NCI-H69 (cell line): ENCODE measurements at places on chromosomes 1 and 21.

- no peak for DNase-seq
Observed at GRCh38 chr1:145994391-145995120, 1.8 kb downstream of the TXNIP start.

DNA sequence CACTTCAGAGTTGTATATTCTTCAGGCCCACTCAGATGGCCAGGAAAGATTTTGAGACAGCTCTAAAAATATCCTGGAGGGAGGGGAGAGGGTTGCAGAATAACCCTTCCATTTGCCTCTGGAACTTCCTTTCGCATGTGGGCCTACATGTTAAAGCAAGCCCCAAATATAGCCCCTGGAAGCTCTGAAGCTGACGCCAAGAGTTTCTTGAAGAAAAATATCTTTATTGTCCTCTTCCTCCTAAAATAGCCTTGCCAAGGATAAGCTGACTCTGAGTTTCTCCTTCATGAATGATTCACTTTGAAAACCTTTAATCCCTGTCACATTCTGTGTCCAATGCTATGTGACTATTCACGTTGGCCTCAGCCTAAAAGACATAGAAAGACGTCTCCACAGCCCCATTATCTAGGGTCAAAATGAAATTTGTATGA, 6.4 kb downstream of the C1orf116 start:
- no peak for DNase-seq

DNA sequence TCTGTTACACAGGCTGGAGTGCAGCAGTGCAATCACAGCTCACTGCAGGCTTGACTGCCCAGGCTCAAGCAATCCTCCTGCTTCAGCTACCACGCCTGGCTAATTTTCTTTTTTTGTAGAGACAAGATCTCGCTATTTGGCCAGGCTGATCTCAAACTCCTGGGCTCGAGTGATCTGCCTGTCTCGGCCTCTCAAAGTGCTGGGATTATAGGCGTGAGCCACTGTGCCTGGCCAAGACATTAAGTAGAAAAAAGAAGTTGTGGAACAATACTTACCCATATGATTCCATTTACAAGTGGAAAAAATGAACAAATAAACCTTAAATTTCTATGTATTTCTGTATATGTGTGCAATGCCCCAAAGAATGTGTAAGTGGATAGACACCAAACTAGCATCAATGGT, 30.3 kb upstream of the ID3 start:
- no peak for DNase-seq

GRCh38 chr1:154720328-154721297, 112.6 kb upstream of the ADAR start:
- no peak for DNase-seq

DNA sequence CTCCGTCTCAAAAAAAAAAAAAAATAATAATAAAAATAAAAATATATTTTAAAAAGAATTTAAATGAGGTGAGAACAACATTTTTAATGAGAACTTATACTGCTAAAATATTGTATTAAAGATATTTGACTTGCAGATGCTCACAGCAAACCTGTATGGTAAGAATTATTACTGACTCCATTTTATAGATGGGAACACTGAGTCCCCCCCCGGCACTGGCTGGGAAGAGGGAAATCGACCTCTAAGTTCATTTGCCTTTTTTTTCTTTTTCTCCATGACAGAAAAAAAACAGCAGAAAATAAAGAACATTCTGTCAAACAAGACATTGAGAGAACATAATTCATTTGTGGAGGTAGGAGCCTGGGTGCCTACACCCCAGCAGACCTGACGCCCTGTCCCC, 13.4 kb upstream of the PADI6 start:
- no peak for DNase-seq

DNA sequence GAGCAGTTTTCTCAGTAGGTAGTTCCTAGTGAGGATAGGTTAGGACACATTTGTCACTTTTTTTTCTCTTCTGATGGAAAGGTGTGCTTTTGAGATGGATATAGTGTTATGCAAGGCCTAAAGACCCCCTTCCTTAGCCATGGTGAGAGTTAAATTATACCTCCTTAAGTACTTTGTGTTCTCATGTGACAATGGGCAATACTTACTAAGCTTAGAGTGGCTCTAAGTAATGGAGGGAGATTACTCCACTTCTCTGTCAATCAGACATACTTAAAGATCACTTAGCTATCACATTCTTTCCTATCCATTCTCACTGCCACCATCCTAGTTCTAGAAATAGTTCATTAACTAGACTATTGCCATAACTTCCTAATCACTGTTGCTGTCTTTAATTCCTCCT, 265.6 kb downstream of the PBX1 start:
- DNase-seq: no peak

- DNase-seq: no peak
Observed at GRCh38 chr1:41249319-41249718, 7.2 kb upstream of the SCMH1 start.

DNA sequence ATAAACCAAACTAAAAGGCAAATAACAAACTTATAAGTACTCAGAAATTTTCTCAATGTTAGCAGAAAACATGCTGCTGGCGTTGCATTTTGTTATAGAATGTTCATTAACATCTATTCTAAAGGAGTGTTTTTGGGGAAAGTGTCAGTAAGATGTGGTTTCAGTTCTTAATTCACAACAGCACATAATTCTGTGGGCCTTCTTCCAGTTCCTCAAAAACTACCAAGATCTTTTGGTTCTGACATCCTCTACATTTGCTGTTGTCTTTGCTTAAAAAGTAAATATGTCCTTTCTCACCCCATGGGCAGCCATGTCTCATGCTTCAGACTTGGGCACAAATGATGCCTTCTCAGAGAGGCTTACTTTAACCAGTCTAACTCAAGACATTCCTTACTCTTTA, 152.5 kb downstream of the CDC7 start:
- no peak for DNase-seq

- no peak for DNase-seq
Observed at GRCh38 chr1:60033066-60033465, 40.5 kb downstream of the C1orf87 start.

GRCh38 chr1:30738040-30738714, 14.8 kb upstream of the MATN1 start:
- no peak for DNase-seq

DNA sequence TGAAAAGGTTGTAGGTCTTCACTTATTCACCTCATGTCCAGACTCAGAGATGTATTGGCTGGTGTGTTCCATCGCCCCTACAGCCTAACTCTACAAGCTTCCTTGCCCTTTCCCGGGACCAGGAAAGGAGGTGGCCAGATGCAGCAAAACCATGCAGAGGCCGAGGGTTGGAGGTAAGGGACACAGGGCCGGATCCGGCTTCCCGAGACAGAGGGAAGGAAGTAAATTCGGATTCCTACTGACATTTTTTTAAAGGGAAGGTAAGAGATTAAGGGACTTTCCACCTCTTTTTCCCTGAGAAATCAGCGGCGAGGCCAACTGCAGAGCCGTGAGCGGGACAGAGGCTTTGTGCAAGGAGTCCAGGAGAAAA, 12.7 kb downstream of the EPHA10 start:
- DNase-seq: no peak

GRCh38 chr1:32611859-32612188, 38.5 kb downstream of the ZBTB8OS start:
- no peak for DNase-seq

- DNase-seq: no peak
Observed at GRCh38 chr1:30335997-30336390, 387.4 kb downstream of the MATN1 start.

GRCh38 chr1:156951371-156951770, 30.9 kb downstream of the LRRC71 start:
- no peak for DNase-seq

- DNase-seq: no peak
Observed at GRCh38 chr1:198254948-198255347, 98.2 kb downstream of the NEK7 start.

DNA sequence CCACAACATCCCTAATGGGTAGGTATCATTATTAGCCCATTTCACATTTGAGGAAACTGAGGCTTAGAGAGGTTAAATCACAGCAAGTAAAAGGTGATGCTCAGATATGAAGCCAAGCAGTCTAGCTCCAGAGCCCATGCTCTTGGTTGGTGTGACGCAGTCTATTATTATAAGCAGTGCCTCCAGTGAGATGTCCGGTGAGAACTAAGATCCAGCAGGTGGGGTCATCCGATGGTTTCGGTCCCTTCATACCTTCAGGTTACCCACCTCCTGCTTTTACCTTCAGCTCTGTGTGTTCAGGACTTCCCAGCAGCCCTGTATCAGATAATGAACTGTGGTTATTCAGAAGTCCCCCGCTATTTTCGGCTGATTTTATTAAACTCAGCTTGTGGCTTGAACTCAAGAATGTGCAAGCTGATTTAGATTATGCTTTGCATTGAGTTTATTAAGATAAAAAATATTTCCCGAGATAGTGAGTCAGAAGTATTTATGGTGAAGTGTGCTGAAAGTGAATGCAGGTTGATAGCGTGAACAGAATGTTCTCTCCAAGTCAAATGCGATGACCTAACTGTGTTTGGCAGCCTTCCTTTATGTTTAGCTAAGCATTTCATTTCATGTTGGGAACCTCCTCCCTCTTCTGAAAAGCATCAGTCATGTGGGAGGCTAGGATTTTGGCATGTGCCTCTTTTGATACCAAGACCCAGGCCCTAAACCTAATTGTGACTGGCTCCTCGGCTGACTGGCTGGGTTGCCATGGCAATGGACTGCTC, 160.9 kb upstream of the UBE2U start:
- peak; percentile 27 for DNase-seq

- DNase-seq: peak; percentile 61
Observed at GRCh38 chr1:99481391-99481996, 164.4 kb upstream of the PALMD start.

DNA sequence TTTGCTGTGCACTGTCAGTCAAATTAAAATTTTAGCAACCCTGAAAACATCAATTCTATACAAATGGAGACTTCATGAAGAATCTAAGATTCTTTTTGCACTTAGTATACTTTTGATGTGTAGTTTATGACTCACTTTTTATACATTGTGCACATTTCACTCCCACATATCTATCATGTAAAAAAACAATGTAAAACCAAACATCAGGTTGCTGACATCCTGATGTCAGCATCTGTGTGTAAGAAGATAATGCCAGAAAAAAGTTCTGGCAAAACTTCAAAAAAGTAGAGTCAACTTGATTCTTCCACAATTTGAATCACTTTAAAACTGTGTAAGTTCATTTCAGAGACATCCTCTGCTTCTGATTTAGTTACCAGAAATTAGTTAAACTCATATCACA, 115.7 kb downstream of the CENPF start:
- DNase-seq: no peak

- no peak for DNase-seq
Observed at GRCh38 chr1:9737671-9738070, 86.1 kb downstream of the CLSTN1 start.

DNA sequence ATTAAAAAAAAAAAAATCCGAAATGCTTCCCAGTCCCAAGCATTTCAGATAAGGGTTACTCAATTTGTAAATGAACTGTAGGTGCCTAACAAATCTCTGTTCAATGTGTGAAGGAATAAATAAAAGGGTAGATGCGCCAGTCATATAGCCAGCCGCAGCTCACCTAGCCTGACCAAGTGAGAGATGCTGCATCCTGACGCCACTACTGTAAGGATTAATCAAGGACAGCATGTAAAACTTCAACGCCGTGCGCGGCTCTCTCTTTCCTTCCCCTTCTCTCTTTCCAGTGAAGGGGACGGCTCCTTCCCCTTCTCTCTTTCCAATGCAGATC, 441 bp downstream of the PPT1 start:
- no peak for DNase-seq

GRCh38 chr1:108570128-108570527, 10.2 kb downstream of the EEIG2 start:
- DNase-seq: peak; percentile 11

DNA sequence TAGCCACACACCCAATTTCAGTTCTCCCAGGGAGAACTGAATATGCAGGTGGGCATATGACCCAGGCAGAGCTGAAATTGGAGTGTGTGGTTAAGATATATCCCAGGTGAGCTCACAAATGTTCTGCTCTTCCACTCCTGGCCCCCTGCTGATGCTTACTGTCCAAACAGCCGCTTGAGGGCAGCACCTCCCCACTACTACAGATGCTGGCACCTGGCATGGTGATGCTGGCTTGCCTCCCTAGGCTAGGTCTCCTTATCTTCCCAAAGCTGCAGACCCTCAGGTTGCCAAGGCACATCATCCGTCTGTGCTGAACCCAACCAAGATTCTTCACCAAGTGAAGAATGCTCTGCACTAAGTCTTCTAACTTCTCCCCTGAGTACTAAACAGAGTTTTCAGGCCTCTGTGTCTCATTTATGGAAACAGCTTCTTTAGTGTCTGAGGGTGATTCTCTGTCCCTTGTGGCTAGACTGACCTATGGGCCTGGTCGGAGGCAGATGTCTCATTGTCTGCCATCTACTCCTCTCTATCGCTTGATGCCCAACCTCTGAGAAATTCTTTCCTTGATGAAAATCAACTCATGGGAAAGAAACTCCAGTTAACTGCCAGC, 27.2 kb downstream of the XCL1 start:
- DNase-seq: peak; percentile 88

DNA sequence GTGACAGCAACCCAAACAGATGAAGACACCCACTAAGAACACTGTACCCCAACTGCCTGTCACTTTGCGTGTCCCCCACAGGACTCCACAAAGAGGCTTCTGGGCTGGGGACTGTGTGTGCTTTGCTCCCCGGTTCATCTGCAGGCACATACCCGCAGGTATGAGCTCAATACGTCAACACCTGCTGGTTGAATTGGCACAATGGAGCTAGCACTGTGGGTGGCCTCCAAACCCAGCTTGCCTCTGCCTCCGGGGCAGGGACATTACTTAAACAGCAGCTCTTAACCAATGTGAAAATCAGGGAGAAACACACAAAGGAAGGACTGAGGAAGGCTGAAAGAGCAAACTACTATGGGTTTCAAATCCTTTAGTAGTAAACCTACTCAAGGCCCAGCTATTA, 140.2 kb upstream of the TIAM1 start:
- peak; percentile 93 for DNase-seq

GRCh38 chr1:150544204-150544603, 5.0 kb upstream of the ADAMTSL4 start:
- DNase-seq: peak; percentile 84

- no peak for DNase-seq
Observed at GRCh38 chr21:31744182-31744800, 12.4 kb upstream of the SCAF4 start.

GRCh38 chr21:14632359-14632758, 86.2 kb upstream of the SAMSN1 start:
- DNase-seq: no peak

- DNase-seq: no peak
Observed at GRCh38 chr1:206963119-206963712, 7.0 kb downstream of the FCAMR start.

GRCh38 chr1:183090391-183091006, 67.3 kb downstream of the LAMC1 start:
- DNase-seq: peak; percentile 67

- DNase-seq: no peak
Observed at GRCh38 chr1:59378621-59379370, 81.9 kb downstream of the FGGY start.
